Kidney epithelial cell (primary cell): ENCODE measurements at places on chromosomes 12 and 14.

GRCh38 chr12:226401-226800, 12.4 kb upstream of the SLC6A12 start:
- DNase-seq: no peak

- no peak for DNase-seq
Observed at GRCh38 chr14:89388853-89389252, 28.2 kb downstream of the FOXN3 start.

- no peak for DNase-seq
Observed at GRCh38 chr14:105413544-105413886, 6.1 kb upstream of the MTA1 start.

DNA sequence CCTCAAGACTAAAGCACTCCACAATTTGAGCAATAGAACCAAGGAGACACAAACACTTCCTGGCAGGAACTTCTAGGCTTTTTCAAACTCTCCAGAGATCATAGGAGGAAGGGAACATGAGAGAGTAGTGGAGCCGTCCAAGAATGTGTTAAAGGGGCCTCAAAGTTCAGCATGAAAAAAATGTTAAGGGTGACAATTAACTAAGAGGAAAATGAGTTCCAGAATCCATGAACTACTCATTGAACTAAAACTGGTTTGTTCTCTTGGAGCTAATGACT, 122.0 kb downstream of the WIF1 start:
- DNase-seq: no peak

DNA sequence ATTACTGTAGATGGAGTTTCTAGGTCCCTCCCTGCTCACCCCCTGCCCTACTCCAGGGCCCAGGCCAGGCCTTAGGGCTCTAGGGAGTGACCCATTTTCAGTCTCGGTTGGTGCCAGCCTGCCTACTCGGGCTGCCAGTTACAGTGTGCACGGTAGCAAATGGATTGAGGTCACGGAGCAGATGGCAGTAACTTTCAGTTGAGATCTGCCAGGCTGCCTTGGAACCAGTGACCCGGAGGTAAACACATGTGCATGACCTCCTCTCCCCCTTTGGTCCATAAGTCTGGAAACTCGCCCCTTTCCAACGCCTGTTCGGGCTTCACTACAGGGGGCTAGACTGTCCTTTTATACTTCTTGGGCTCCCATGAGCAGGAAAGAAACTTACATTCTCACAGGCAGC, 139.7 kb upstream of the TBX3 start:
- no peak for DNase-seq

DNA sequence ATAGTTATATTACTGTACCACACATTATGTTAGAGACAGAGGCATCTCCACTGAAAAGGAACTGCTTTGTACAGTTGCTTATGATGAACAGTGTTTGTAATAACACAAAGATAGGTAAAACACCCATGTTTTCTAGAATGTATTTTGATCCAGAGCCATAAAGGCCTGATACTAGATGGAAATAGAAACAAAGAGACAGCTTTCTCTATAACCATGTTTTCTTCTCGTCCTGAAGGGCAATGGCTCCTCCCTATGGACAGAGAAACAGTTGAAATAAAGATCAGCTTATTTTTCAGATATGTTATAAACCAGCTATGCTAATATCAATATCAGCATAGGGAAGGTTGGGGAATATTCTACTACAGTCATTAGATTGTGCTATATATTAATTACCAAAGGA, 109.2 kb downstream of the ATXN7L3B start:
- DNase-seq: no peak

DNA sequence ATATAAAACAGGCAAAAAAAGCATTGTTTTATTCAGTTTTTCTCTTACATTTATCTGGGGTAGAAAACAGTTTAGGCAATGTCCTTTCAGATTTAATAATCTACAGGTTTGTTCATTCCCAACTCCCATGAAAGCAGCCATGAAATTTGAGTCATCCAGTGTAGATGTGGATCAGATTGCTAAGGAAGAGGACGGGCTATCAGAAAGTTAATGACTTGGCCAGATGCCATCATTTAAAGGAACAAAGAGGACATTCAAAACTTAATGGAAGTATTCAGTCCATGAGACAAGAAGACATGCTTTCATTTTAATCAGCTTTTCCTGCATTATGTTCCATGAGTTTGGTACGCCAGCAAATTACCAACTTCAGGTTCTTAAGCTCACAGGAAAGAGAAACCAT, 31.1 kb upstream of the POC1B start:
- DNase-seq: no peak

DNA sequence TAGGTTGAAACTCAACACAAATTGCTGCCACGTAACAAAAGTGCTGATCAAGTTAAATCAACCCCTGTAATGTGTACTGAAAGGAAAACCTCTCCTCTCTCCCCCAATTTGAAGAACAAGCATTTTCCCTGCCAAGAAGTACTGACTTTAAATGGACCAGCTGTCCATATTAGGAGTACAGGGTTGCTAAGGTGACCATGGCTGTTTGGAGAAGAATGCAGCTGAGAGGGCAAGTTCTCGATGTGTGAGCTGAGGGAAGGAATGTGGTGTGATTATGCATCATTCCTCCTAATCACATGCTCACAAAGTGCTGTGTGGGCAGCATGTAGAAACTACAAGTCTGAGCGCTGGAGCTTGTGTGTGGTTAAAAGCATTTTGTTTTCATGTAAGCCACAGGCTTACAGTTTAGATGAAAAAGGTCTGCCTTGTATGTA, 50.9 kb upstream of the CCT2 start:
- DNase-seq: peak; percentile 100

DNA sequence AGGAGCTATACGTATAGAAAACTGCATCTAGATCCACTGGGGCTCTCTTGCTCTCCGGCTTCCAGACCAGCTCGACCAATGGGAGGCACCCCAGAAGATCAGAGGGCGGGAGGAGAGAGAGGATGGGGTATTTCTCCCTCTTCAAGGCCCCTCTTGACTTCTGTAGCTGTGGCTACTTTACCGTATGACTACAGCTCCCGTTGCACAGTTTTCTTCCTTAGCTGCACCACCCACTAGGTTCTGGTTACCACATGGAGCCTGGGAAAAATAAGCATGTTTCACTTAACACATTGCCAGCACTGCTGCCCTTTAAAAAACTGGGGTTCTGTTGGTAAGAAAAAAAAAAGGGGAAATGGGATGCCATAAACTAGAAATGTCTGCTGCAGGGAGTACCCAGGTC, 214.4 kb downstream of the TBX5 start:
- no peak for DNase-seq

- DNase-seq: no peak
Observed at GRCh38 chr12:83700838-83701237, 1014.1 kb downstream of the TMTC2 start.

GRCh38 chr12:49091836-49092085, 2.8 kb downstream of the DHH start:
- DNase-seq: no peak
